ENCODE measurements at places on chromosomes 13 and 19.

GRCh38 chr19:3821857-3822364 is 35.7 kb upstream of the MATK start:
- peak; percentile 81 for DNase-seq

DNA sequence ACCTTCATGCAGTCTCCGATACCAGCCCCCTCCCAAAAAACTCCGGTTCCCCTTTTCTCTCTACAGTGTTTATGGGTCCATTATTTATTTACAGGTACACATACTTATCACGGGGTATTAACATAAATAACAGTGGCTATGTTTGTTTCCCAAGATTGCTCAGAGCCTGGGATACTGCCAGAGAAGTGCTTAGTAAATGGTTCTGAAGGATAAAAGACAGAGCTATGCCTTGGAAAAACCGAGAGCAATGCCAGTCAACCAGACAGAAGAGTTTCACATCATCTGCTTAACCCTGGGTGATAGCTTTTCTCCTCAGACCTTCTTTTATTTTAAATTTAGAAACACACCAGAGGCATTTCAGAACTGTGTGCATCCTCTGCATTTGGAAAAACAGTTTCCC is 61.3 kb downstream of the NUFIP1 start:
- no peak for DNase-seq

GRCh38 chr13:109913936-109914510 is 127.6 kb upstream of the IRS2 start:
- DNase-seq: no peak

GRCh38 chr13:96783511-96783910 is 210.8 kb downstream of the OXGR1 start:
- no peak for DNase-seq

GRCh38 chr19:53785196-53785889 is 38.8 kb downstream of the NLRP12 start:
- no peak for DNase-seq

Measured in erythroblast (primary cell).